NCI-H1092 treated with DMSO at 0.1 percent for 48 hours (cell line): ENCODE measurements at places on chromosomes 2 and 18.
A peak's percentile ranks its signal among the peaks of the same experiment; 100 is the strongest.

GRCh38 chr2:28709101-28709500 lies 42.5 kb upstream of the PPP1CB start:
- no peak for DNase-seq

GRCh38 chr18:54671291-54671881 lies 80.3 kb downstream of the DYNAP start:
- DNase-seq, result peak; percentile 42

DNA sequence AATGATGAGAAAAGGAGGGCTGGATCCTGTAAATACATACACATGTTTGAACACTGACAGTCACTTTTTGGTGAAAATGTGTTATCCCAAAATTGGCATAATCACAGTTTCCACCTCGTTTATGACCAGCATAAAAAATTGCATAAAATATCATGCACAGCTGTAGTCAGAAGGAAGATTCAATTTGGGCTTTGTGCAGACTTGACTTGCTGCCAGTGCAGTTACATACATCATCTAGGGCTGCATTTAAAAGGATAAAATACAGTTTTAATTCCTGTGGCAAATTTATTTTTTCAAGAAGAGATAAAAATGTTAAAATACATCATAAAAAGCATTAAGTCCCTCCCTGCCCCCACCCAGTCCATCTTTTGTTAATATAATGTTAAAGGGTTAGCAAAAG lies 103.8 kb downstream of the VWC2L start:
- no peak for DNase-seq

- DNase-seq, result no peak
These were observed 222.4 kb downstream of the EXOC6B start for GRCh38 chr2:72603481-72603880.

- DNase-seq, result no peak
These were observed 22.7 kb downstream of the TMEM87B start for GRCh38 chr2:112077814-112078213.
